ENCODE measurements at places on chromosomes 1 and 21.
A peak's percentile ranks its signal among the peaks of the same experiment; 100 is the strongest.

DNA sequence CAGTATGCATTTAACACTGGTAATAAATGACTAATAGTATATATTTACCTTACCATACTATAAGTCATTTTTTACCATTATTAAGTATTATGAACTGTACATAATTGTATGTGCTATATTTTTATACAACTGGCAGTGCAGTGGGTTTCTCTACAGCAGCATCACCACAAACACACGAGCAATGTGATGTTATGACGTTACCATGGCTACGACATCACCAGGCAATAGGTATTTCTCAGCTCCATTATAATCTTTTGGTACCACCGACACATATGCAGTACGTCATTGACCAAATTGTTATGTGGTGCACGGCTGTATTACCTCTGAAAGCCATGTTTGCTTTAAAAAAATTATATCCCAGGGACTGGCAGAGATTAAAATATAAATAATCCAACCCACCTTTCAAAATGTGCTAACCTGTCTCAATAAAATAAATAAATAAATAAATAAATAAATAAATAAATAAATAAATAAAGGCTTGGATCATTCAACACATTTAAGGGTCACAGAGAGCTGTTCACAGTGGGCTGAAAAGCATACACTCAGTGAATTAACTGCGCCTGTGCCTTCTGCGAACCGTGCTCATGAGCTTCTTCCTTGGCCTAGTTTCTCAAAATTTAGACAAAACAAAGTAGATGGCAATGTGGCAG is 121.4 kb upstream of the SLC35F3 start:
- no peak for DNase-seq

- no peak for DNase-seq
Measured at GRCh38 chr1:66271904-66272254, 262.1 kb upstream of the SGIP1 start.

GRCh38 chr1:116560704-116561490 is 9.9 kb downstream of the CD58 start:
- peak; percentile 57 for DNase-seq

- DNase-seq = no peak
Measured at GRCh38 chr21:38083535-38083934, 167.3 kb upstream of the KCNJ6 start.

- DNase-seq = no peak
Measured at GRCh38 chr1:81111818-81112217, 688.9 kb upstream of the ADGRL2 start.

All from hematopoietic multipotent progenitor cell treated with erythropoietin and hydrocortisone succinate and interleukin-3 and kit ligand, for 4 days (in vitro differentiated cells).